ENCODE measurements at places on chromosomes 2 and 18. TPM values are rescaled to one million over a fixed set of nuclear protein-coding genes. Genes with fewer than 3 reads are reported as not detected.

DNA sequence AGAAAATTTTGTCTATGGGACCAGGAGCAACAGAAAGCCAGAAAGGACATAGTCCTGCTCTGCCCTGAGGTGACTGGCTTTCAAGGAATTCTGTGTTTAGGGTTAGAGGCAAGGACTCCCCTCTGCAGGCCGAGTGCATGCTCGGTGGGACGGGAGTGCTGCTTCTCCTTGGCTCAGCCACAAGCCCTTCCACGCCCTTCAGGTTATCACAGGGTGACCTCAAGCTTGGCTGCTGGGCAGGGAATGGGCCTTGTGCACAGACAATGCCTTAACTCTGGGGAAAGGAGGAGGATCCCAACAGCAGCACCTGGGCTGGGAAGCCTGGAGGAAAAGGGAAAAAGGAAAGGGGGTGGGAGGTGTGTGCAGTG lies 32.8 kb downstream of the FAM178B start:
- no peak for DNase-seq

DNA sequence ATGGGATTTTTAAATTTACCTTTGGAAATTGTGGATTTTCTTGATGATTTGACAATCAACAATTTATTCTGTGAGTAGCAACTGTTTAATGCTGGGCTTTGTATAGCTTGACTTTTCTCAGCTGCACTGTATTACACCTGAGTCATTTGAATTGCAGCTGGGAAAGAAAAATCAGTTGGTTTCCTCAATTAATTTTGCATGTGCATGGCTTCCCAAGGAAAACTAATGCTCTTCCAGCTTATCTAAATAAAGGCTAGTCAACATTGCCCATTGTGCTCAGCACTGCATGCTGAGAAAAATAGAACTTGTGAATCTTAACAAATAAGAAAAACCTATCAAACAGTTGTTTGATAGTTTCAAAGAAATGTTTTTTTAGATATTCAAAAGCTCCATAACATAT lies 268.3 kb upstream of the CDH20 start:
- no peak for DNase-seq

DNA sequence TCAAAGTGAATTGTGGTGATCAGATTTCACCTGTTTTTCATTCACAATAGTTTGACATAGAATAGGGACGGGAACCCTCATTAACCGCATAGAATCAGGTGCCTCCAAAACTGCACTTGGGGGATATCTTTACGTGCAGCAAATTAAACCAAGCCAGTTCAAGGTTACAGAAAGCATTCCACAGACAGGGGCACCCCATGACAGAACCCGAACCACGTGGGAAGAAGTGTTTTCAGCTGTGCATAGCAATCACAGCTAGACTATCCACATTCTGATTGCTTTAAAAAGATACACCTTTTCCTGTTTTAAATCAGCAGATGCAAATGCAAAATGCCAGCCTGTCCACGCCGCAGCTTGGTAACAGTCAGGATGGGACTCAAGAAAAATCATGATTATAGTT lies 205.8 kb downstream of the ANAPC1 start:
- no peak for DNase-seq

The OTOF gene
- total RNA-seq, result 0.18 TPM
